ENCODE measurements at places on chromosomes 1 and 21.

- no peak for DNase-seq
Measured at GRCh38 chr21:40835184-40835694, 11.7 kb downstream of the DSCAM start.

DNA sequence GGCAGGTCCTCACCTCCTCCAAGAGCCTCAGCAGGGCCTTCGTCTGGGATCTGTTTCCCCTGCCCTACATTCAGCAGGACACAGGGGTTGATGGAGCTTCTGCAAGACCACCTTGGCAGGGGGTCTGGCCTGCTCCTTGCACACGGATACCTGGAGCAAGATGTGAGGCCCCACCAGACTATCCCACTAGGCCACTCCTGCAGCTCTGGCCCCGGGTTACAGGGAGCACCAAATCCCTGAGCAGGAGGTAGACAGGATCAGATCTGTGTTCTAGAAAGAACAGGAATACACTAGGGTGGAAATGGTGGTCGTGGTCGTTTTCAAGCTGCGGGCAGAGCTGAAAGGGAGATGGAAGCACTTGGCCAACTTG, 33.5 kb downstream of the EPHX1 start:
- no peak for DNase-seq

DNA sequence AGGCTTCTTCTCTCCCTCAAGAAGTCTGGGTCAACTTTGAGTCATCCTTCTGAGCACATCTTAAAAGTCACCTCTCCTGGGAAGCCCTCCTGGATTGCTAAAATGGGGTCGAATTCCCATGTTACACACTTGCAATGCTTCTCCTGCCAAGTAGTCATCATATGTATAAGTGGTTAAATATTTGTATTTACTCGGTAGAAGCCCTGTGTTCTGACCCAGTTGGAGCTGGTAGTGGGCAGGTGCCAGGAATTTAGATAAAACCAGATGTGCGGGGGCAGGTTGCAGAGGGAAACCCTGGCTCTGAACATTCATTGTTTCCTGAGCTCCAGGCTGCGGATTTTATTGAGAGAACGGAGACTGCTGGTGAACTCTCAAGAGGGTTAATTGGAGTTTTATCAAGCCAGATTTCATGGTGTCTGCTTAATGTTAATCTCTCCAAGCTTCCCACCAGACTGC, 52.8 kb upstream of the RPL11 start:
- DNase-seq: no peak

GRCh38 chr1:236289492-236290131, 7.9 kb upstream of the ERO1B start:
- no peak for DNase-seq

DNA sequence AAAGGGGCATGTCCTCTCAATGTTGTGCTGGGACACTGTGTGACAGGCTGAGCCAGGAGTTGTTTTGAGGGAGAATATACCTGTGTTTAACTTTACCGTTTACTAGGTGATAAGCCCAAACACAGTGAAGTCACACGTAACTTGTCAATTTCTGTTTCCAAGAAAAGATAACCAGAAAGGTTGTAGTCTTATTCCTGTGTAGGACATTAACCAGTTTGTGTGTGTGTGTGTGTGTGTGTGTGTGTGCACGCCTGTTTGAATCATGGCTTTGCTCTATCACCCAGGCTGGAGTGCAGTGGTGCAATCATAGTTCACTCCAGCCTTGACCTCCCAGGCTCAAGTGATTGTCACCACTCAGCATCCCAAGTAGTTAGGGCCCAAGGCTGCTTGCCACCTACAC, 83.6 kb downstream of the MRPS6 start:
- DNase-seq: no peak

GRCh38 chr1:54516249-54516920, 31.6 kb upstream of the ACOT11 start:
- DNase-seq: no peak

- DNase-seq: peak; percentile 40
Measured at GRCh38 chr1:175208773-175209492, 16.4 kb upstream of the KIAA0040 start.

- no peak for DNase-seq
Measured at GRCh38 chr1:23088027-23088426, 68.8 kb downstream of the KDM1A start.

GRCh38 chr21:44653656-44654575, 543 bp downstream of the KRTAP12-4 start:
- DNase-seq: peak; percentile 66

GRCh38 chr1:23362218-23362713, 7.4 kb downstream of the ZNF436 start:
- no peak for DNase-seq
